GM23338 (cell line): ENCODE measurements at places on chromosomes 2 and 18. TPM values are rescaled to one million over a fixed set of nuclear protein-coding genes. Genes with fewer than 3 reads are reported as not detected.

Gene NYAP2
- not detected in 2 replicates for polyA plus RNA-seq

Gene ZAP70
- not detected in 2 replicates for polyA plus RNA-seq

Gene GPR75
- 0.34 and 0.47 TPM in 2 replicates for polyA plus RNA-seq

Gene THUMPD2
- polyA plus RNA-seq, result 20.3 and 25.1 TPM in 2 replicates

Gene UGT1A4
- not detected in 2 replicates for polyA plus RNA-seq

Gene TSPYL6
- not detected in 2 replicates for polyA plus RNA-seq

Gene NDUFB3
- polyA plus RNA-seq, result 199 and 230 TPM in 2 replicates

Gene ARHGAP25
- 1.9 and 2.0 TPM in 2 replicates for polyA plus RNA-seq

Gene SATB2
- polyA plus RNA-seq, result 1.6 and 2.0 TPM in 2 replicates

Gene CRYGD
- 22.6 and 23.9 TPM in 2 replicates for polyA plus RNA-seq

Gene PRKAG3
- not detected in 2 replicates for polyA plus RNA-seq

Gene RAPH1
- polyA plus RNA-seq, result 5.0 and 6.6 TPM in 2 replicates
